ENCODE measurements at places on chromosomes 1 and 21.

GRCh38 chr21:42145569-42146272 lies 73.2 kb upstream of the ABCG1 start:
- DNase-seq, result peak; percentile 33

GRCh38 chr1:46172321-46172720 lies 2.6 kb upstream of the TSPAN1 start:
- no peak for DNase-seq

DNA sequence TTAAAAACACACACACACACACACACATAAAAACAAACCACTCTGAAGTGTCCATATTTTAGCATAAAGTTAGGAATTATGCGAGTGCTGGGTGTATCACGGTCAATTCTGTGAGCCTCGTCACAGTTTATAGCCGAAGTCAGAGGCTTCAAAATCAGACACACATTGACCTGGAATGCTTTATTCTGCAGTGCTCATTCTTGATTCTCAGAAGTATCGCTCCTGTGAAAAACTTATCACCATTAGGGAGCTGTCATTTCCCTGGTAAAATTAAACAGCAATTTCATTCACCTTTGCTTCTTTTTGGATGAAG lies 8.7 kb upstream of the IRF2BP2 start:
- peak; percentile 38 for DNase-seq

- DNase-seq, result no peak
Observed at GRCh38 chr1:75171876-75172275, 37.7 kb downstream of the LHX8 start.

DNA sequence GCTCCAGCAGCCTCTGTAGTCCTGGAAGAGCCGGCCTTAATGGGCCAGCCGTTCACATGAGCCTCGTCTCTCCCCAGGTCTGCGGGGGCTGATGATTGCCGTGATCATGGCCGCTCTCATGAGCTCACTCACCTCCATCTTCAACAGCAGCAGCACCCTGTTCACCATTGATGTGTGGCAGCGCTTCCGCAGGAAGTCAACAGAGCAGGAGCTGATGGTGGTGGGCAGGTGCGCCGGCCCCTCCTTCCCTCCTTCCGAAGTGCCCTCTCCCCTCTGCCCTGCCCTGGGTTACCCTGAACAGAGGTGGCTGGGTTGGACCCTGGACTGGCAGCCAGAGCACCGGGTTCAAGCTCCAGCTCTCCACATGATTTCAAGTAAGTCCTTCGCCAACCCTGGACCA lies 13.1 kb downstream of the SLC5A9 start:
- DNase-seq, result no peak

GRCh38 chr1:15384301-15384901 lies 25.3 kb upstream of the EFHD2 start:
- DNase-seq, result no peak

- DNase-seq, result no peak
Observed at GRCh38 chr21:40681164-40681859, 165.6 kb downstream of the DSCAM start.

GRCh38 chr1:226222686-226223085 lies 778 bp upstream of the MIXL1 start:
- DNase-seq, result no peak

DNA sequence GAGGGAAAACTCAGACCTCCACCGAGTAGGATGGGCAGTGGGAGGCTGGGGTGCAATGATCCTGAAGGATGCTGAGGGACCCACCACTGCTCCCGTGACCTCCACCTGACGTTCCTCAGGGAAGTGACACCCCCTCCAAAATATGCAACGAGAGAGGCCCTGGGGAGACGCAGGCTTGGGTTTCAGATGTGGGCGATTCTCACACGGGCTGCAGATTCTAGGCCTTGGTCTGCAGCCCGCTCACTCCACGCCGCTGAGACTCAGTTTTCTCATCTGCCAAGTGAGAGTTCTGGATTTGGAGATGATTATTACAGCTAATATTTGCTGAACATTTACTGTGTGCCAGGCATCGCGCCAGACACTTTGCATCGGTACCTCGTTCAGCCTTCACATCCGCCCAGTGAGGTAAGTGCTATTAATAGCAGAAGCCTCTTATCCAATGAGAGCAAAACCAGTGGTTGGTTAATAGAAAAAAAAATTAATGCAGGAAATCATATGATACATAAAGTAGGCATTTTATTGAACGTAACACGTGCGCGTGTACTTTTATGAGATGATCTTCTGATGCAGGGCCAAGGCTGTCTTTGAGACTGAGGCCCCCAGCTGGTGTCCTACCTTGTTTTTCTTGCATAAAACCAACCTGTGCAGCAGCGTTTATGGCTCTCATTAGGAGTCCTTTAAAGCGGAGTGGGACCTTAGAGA lies 102.0 kb upstream of the RUNX3 start:
- no peak for DNase-seq

DNA sequence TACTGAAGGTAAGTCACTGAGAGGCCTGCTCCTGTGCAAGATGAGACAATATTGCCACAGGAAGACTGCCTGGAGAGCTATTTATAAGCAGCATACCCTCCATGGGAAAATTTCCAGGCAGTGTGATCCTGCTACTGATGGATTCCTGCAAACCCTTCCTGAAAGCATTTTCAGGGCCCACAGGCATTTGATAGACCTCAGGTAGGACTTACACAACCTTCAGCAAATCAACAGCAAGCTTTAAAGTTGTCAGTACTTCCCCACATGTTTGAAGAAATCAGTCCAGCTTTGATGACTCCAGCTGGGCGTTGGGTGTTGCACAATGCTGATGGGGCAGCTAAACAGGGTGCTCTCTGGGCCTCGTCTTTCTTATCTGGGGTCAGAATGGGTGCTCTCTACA lies 108.8 kb downstream of the PLXNA2 start:
- DNase-seq, result no peak

- DNase-seq, result no peak
Observed at GRCh38 chr1:185929776-185930175, 195.6 kb downstream of the HMCN1 start.

- no peak for DNase-seq
Observed at GRCh38 chr1:3001471-3002348, 19.6 kb upstream of the ACTRT2 start.

GRCh38 chr1:198741744-198742143 lies 102.9 kb downstream of the PTPRC start:
- DNase-seq, result no peak

- no peak for DNase-seq
Observed at GRCh38 chr1:239924741-239925350, 166.8 kb upstream of the FMN2 start.

GRCh38 chr1:41461790-41462679 lies 22.4 kb downstream of the EDN2 start:
- no peak for DNase-seq

- peak; percentile 67 for DNase-seq
Observed at GRCh38 chr1:177873238-177873637, 96.6 kb downstream of the SEC16B start.

DNA sequence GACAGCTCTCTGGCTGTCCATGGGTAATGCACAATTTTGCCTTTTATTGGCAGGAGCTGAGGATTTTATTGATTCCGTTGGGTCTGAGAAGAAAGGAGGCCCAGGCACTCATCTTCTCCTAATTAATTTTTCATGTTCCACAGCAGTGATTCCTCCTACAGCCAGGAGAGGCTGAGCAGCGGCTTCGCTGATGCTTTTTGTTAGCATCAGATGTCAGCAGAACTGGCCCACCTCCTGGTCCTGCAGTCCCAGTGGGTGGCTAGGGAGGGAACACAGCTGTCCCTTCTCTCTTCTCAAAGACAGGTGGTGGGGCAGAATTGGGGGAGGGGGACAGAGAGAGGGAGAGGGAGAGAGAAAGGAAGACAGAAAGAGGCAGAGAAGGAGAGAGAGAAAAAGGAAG lies 5.7 kb downstream of the MT1HL1 start:
- DNase-seq, result no peak

- DNase-seq, result no peak
Observed at GRCh38 chr21:44087426-44088400, 19.5 kb upstream of the PWP2 start.

DNA sequence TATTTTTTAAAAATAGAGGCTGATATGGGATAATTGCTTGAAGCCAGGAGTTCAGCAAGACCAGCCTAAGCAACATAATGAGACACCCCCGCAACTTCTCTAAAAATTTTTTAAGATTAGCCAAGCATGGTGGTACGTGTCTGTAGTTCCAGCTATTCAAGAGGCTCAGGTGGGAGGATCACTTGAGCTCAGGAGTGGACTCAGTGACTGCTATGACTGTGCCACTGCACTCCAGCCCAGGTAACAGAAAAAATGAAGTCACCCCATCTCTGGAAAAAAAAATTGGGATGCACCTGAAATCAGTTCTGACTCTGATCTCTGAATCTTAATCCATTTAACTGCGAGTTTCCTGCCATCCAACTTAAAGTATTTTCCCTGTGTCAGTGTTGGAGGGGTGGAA lies 124.2 kb downstream of the MRPS6 start:
- DNase-seq, result no peak

DNA sequence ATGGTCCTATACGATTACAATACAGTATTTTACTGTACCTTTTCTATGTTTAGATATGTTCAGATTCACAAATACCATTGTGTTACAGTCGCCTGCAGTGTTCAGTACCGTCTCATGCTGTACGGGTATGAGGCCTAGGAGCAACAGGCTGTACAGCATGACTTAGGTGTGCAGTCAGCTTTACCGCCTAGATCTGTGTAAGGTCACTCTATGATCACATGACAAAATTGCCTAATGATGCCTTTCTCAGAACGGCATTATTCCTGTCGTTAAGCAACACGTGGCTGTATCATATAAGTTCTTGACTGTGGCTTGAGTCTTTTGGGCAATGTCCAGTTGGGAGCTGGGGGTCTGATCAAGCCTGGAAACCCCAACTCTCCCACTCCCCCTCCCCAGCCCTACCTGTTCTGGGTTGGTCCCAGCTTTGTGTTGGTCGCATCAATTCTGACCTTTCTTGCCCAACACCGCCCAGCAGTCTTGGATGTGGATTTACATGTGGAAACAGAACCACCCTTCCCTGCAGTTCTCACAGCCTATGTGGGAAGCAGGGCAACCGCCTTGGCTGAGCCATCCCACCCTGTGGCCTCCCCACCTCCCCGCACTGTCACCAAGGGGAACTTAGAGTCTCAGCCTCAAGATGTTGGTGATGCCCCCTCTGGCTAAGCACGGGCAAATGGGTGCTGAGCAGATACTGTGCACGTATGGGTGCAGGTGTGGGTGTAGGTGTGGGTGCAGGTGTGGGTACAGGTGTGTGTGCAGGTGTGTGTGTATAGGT lies 80.2 kb upstream of the ACTL8 start:
- DNase-seq, result no peak

DNA sequence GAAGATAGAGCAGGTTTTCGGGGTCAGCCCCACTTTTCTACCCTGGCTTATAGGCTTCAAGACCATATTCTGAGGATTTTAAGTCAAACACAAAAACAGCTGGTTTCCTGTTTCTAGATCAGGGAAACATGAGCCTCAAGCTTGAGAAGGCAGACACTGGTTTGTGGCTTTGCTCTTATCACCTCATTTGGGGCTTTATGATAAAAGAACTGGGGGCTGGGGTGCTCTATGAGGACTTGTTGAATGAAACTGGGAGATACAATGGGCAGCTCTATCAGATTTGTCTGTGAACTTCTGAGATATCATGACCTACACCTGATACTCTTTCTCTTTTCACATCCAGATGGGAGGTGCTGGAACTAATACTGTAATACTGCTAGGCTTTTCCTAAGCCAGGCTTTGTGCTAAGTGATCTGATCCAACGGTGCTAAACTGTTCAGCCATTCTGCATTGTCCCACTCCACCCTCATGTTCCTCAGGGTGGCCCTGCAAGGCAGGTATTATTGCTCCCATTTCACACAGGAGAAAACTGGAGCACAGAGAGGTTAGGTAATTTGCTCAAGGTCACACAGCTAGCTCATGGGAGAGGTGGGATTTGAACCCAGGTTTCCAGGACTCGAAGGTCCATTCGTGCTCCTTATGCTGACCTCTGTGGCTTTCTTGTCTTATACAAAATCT lies 6.6 kb downstream of the AJAP1 start:
- no peak for DNase-seq

DNA sequence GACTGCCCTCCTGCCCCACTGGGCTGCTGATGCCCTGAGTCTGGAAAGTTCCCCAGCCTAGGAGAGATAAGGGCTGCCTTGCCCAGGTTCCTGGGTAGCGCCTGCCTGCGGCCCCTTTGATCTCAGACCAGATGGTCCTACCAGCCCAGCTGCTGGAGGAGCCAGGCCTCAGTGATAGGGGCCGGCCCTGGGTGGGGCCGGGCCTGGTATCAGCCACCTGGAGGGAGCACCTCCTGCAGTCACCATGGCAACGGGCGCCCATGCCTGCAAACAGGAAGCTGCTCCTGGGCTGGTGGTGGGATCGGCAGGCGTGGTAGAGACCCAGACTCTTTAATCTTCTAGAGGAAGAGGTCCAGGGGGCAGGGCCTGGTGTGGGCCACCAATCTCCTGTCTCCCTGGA lies 119.7 kb upstream of the WNT4 start:
- no peak for DNase-seq
